Stimulated activated CD8-positive, alpha-beta memory T cell treated with anti-CD3 and anti-CD28 coated beads, Interleukin-2, amount 100 ng/mL, for 48 hours (primary cell): ENCODE measurements at places on chromosomes 2 and 18.

GRCh38 chr18:56986829-56987228 lies 160.1 kb upstream of the BOD1L2 start:
- no peak for DNase-seq

DNA sequence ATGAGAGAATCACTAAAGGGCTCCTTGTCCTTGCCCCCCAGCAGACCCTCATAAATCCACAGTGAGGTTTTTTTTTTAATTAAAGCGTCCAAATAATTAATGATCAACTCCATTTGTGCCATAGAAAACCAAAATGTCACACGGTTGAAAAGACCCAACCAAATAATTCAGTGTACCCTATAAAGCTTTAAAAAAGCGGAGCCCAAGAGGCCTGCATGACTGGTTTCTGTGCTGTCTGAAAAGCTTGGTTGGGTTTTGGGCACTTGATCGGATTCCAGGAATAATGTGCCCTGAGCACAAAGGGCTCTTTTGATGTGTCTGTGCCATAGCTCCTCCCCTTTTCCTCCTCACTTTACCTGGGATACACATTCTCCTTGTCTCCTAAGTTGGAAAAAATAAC lies 523.2 kb downstream of the TNS1 start:
- DNase-seq: no peak

DNA sequence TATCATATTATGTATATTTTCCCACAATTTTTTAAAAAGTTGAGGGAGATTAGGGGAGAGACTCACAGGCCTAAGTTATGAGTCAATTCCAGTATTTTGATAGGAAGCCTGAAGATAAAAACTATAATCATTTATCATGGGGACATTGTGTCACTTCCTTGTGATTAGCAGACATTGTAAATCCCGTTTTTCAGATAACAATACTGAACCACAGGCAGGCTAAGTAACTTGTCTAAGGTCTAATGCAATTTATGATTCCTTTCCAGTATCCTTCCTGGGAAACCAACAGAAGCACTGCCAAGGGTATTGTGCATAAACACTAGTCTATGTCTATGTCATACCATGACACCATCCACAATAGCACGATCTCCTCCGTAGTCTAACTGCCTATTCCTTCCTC lies 235.2 kb upstream of the PIK3C3 start:
- DNase-seq: no peak

GRCh38 chr18:48007955-48008701 lies 77.7 kb upstream of the SMAD2 start:
- DNase-seq: peak; percentile 17

DNA sequence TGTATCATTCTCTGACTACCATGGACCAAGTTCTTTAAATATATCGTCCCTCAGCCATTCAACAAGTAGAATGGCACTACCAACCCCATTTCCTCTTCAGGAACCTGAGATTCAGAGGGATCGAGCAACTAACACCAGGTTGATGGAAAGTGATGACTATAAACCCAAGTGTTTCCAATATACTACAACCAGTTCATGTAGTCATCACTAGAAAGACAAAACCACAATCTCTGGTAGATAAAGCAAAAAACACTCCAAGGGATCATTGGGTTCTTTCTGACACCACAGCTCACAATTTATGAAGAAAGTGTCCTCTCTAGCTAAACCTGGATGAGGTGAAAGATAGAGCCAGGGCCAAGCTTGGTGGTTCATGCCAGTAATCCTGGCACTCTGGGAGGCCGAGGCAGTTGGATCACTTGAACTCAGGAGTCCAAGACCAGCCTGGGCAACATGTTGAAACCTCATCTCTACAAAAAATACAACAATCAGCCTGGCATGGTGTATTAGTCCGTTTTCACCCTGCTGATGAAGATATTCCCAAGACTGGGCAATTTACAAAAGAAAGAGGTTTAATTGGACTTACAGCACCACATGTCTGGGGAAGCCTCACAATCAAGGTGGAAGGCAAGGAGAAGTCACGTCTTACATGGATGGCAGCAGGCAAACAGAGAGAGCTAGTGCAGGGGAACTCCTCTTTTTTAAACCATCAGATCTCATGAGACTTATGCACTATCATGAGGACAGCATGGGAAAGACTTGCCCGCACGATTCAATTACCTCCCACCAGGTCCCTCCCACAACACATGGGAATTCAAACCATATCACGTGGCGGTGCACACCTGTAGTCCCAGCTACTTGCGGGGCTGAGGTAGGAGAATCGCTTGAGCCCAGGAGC lies 2.2 kb downstream of the CD226 start:
- DNase-seq: no peak

DNA sequence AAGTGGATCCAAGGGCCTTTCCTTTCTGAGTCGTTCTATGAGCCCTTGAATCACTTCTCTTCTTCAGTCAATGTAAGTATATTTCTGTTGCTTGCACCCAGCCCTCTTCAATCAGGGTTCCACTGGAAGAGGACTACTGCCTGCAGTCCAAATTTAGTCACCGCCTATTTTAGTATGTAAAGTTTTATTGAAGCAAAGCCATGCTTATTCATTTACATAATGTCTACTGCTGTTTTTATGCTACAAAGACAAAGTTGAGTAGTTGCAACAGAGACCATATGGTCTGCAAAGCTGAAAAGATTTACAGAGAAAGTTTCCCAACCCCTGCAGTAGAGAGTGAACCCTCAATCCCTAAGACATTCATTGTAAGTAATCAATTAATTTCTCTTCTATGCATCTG lies 332.5 kb upstream of the TNP1 start:
- DNase-seq: no peak

DNA sequence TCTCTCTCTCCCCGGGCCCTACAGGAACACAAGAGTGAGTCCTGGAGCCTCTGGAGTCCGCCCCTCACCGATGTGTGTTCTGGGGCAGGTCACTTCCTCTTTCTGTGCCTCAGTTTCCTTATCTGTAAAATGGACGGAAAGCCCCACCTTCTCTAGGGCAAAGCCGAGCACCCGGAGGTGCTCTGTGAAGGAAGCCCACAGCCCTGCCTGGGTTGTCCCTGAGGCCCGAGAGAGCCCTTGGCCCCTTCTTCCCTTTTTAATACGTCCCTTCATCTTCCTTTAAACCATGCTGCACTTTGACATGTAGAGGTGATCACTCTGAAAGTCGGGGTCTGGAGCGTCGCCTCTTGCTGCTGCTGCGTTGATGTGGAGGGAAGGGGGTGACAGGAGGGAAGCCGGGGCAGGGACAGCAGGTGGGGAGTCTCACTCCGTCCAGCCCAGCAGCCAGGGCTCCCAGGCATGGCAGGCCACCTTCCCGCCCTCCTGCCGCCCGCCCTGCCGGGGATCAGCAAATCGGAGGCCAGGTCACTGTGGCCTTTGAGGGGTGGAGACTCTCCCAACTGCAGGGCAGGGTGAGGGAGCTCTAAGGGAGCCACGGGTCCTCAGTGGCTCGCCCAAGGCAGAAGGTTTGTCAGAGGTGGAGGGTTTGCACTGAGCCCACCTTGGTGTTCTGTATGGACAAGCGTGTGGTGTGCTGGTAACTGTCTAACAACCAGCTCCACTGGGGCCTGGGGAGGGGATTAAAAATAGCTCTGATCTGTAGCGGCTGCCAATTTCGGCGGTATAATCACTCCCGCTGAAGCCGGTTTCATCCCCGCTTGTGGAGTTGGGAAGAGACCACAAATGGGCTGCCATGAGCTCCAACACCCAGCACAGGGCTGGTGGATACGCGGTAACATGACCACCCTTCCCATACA lies 135.9 kb upstream of the ID2 start:
- DNase-seq: no peak

DNA sequence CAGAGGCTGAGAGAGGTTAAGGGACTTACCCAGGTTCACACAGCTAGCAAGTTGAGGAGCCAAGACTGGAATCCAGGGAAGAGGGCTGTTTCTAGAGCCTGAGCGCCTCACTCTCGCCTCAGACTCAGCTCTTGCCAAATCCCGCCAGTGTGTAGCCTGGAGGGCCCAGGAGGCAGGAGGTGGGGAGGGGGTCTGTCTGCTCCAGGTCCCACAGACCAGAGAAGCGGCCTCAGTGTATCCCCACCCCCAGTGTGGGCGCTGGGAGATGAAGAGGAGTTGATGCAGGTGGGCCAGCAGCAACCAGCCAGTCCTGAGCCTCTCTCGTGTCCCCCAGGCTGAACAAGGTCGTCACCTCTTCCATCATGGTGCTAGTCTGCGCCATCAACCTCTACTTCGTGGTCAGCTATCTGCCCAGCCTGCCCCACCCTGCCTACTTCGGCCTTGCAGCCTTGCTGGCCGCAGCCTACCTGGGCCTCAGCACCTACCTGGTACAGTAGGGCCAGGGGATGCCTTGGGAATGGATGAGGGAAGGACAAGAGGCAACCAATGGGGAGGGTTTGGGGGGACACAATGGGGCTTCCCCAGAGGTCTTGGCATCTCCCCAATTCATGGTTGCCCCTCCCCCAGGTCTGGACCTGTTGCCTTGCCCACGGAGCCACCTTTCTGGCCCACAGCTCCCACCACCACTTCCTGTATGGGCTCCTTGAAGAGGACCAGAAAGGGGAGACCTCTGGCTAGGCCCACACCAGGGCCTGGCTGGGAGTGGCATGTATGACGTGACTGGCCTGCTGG lies 5.2 kb upstream of the CTDSP1 start:
- no peak for DNase-seq

DNA sequence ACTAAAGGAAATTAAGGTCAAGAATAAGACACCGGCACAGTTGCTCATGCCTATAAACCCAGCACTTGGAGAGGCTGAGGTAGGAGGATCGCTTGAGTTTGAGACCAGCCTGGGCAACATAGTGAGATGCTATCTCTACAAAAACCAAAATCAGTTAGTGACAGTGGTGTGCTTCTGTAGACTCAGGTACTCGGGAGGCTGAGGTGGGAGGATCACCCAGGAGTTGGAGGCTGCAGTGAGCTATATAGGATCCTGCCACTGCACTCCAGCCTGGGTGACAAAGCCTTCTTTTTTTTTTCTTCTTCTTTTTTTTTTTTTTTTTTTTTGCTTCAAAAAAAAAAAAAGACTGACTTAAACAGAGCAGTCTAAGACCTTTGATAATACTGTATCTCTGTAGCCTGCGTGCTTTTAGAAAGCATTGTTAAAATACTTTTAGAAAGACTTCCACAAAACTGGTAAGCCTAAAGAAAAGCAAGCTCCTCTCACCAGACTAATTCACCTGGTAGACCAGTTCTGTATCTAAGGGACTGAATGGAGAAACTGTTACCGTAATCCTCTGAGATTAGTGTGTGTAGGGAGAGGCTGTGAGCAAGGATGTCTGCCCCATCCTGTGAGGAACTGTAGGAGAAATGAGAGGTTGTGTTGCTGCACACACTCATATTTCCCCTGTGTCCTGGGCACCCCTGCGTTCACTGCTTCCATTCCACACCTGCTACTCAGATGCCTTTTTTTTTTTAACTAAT lies 10.8 kb downstream of the RAB12 start:
- DNase-seq: no peak

DNA sequence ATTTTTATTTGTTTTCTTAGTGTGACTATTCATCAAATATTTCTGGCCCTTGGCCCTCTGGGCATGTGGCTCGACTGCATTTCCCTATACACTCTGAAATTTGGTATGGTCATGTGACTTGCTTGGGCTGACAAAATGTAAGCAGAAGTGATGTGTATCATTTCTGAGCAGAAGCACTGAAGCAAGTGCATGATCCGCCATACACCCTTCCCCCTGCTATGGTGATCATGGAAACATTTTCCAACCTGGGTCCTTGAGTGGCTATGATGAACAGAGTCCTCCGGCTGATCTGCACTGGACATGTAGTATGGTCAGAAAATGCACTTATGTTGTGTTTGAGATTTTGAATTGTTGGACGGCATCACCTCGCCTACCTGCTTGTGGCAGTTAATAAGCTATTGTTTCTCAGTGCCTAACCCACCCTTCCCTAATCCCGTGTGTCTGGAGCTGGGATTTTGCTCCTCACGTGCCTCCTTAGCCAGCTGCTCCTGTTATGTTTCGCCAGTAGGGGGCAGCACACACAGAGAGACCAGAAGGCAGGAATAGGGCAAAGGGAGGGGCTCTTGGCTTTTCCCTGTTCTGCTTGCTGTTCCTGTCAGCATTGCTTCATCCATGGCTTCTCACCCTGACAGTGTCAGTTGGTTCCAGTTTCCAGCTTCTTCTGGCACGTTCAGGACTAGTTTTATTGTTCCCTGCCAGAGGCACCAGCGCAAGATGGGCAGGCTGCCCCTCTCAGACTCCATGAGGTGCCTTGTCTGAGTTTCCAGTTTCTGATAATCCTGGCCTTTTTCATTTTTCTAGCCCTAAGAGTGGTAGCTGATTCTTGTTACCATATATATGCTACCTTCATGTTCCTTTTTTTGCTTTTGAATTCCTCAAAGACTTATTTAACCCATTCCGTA lies 207.4 kb downstream of the ARL6IP6 start:
- peak; percentile 37 for DNase-seq

DNA sequence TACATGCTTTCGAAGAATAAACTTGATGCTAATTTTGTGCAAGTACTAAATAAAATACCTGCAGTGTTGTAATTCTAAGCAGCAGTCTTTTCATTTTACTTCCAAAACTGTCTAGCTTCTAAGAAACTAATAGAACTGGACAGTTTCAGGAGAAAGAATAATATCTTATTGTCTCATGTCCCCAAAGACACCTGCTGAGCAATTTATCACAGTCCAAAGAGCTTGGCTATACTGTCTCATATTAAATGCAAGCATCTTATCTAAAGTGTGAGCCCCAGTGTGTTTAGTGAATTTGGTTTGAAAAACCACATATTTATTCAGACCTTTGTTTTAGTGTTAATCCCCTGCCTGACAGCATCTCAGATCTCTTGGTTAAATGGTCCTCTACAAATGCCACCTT lies 374.3 kb downstream of the TMX3 start:
- no peak for DNase-seq

- no peak for DNase-seq
Measured at GRCh38 chr2:157793053-157793612, 83.0 kb downstream of the ACVR1 start.

DNA sequence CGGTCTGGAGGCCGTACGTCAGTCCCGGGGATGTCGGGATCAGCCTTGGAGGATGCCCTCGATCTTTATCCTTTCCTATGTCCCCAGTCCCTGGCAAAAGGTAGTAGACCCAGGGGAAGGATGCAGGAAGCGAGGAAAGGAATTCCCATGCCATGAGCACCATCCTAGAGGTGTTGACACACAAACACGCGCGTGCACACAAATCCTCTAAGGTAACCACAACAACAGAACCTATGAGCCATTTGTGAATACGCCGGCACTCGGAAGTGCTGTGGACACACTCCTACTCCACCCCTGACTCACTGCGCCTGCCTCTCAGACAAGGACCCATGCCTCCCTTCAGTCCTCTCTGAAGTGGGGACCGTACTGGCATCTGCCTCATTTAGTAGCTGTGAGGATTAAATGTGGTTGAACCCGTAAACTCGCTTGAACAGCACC lies 11.3 kb upstream of the MLPH start:
- DNase-seq: peak; percentile 17

DNA sequence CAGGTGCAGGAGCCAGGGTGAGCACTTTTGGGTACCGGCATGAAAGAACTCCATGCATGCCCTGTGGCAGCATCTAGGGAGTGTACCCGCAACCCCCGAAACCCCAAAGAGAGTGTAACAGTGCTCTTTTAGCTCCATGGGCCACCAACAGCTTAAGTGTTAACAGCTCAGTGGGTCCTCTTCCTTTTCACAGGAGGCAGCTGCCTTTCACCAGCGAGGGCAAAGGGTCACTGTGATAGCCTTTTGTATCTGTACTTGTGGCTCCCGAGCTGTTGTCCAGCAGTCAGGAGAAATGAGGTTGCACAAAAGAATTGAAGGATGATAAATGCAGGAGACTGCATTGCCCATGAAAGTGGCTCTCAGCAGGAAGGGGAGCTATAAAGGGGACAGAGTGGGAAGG lies 1166.3 kb upstream of the ACVR2A start:
- DNase-seq: no peak
